ENCODE measurements at places on chromosomes 5 and 9.
A peak's percentile ranks its signal among the peaks of the same experiment; 100 is the strongest.

- DNase-seq, result peak; percentile 40
Measured at GRCh38 chr5:124519396-124519795, 227.0 kb downstream of the ZNF608 start.

GRCh38 chr5:122375801-122376200, 63.8 kb downstream of the SNCAIP start:
- DNase-seq, result no peak

DNA sequence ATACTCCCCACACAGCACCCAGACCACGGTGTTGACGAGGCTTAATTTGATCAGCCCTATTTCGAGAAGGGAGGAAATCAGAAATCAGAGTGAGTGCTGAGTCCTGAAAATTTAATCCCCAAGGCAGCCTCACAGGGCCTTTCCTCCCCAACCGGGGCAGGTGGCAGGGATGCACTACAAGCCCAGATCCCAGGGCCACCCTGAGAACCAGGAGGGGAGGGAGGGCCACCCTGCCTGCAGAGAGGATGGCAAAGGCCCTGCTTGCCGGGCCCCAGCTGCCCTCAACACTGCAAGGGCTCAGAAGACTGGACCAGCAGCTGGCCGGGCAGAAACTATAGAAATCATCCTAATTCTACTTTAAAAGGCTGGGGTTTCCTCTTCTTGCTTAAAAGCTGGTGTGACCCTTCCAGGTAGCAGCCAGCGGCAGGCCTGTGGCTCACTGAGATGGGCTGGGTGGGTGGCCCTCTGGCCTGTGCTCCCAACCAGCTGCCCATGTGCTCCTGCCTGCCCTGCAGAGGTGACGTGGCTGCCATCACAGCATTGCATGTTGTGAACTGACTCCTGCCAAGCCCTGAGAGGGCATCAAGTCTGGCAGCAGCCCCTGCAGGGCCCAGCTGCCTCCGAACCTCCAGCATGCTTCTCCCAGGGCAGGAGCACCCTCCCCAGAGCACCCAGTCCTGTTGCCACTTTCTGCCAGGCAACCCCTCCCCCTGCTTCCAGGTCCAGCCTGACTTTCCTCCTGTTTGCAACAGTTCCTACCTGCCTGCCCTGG, 122.8 kb downstream of the ADAMTS2 start:
- no peak for DNase-seq

GRCh38 chr5:135386886-135387628, 12.0 kb downstream of the MACROH2A1 start:
- peak; percentile 80 for DNase-seq

GRCh38 chr5:30849931-30850710, 343.4 kb upstream of the CDH6 start:
- peak; percentile 42 for DNase-seq

DNA sequence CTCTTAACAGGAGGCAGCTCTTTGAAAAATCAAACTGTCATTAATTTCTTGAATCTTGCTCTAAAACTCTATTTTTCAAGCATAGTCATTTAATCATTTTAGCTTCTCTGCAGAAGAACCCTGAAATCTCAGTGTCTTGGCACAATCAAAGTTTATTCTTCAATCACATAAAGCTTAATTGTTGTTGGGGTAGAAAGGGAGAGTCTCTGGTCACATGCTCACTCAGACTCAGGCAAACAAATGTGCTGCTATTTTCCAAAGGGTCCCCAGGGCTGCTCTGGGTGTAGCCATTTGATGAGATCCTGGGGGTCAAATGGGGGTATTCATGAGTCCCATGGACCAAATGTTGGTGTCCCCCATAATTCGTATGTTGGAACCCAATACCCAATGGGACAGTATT, 114.8 kb downstream of the MSX2 start:
- no peak for DNase-seq

- no peak for DNase-seq
Measured at GRCh38 chr5:81326554-81326953, 25.2 kb downstream of the ZCCHC9 start.

DNA sequence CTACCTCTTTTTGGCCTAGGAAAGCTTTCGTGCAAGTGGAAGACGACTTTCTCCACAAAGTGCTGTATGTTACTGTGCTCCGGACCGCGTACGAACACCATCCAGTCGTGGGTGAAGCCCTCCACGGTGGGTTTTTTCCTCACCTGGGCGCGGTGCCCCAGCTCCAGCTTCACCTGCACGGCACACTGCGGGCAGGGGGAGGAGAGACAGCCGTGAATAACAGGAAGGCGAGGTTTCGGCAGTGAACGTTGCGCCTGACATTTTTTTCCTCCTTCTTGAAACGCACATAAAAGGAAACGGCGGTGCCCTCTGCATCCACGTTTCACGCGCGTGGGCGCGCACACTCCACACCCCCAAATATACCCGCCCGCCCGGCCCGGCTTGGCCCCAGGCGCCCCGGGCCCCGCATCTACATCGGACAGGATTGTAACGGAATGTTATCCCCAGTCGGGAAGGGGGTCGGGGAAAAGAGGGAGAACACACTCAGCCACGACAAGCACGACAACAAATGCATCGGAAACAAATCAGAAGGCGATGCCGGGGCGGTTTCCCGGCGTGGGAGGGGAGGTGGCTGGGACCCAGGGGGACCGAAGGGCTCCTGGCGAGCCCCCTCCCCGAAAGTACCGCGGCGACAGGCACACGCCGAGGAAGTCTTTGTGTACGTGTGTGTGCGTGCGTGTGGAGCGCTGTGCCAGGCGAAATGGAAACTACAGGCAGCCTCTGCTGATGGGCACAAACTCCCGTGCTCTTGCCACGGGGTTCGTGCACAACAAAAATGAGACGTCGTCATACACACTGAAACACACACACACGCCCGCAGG, 1.4 kb downstream of the MLLT3 start:
- peak; percentile 35 for DNase-seq

All from hepatic stellate cell (primary cell).